ENCODE measurements at places on chromosomes 3 and 15. TPM values are rescaled to one million over a fixed set of nuclear protein-coding genes. Genes with fewer than 3 reads are reported as not detected.

TMF1 gene
- 20.9 TPM for total RNA-seq

SKIL gene
- total RNA-seq, result 88.1 TPM

LTF gene
- total RNA-seq, result 0.13 TPM

POLG gene
- total RNA-seq, result 53.5 TPM

PRSS50 gene
- not detected for total RNA-seq

GP5 gene
- total RNA-seq, result 0.13 TPM

MAP6D1 gene
- total RNA-seq, result 0.51 TPM

CHST13 gene
- not detected for total RNA-seq

RYR3 gene
- not detected for total RNA-seq

GOLGA8G gene
- not detected for total RNA-seq

SEC62 gene
- total RNA-seq, result 20.8 TPM

SLC2A2 gene
- total RNA-seq, result not detected

CTDSPL2 gene
- 77.7 TPM for total RNA-seq

ZBTB47 gene
- 20.0 TPM for total RNA-seq

NR2F2 gene
- 33.5 TPM for total RNA-seq

SLC24A5 gene
- not detected for total RNA-seq

U2SURP gene
- total RNA-seq, result 20.6 TPM

CASR gene
- not detected for total RNA-seq

AQP9 gene
- not detected for total RNA-seq

WDR72 gene
- not detected for total RNA-seq

LIPC gene
- total RNA-seq, result 0.38 TPM

ARPIN gene
- 10.7 TPM for total RNA-seq

NTRK3 gene
- not detected for total RNA-seq

BTLA gene
- not detected for total RNA-seq

ITPKA gene
- 0.25 TPM for total RNA-seq

BNIP2 gene
- 116 TPM for total RNA-seq

FBN1 gene
- 72.1 TPM for total RNA-seq

RARB gene
- 3.8 TPM for total RNA-seq

ISLR gene
- 0.13 TPM for total RNA-seq

C3orf85 gene
- total RNA-seq, result not detected

XIRP1 gene
- total RNA-seq, result not detected

SCN11A gene
- 0.13 TPM for total RNA-seq

CPNE9 gene
- not detected for total RNA-seq

CRABP1 gene
- not detected for total RNA-seq

SLC28A1 gene
- total RNA-seq, result under 0.01 TPM

GALK2 gene
- total RNA-seq, result 43.5 TPM

LIPH gene
- 0.13 TPM for total RNA-seq

RYK gene
- 96.6 TPM for total RNA-seq

DUOX2 gene
- total RNA-seq, result not detected

SLC9A9 gene
- total RNA-seq, result 3.9 TPM

CNTN6 gene
- not detected for total RNA-seq

APOD gene
- total RNA-seq, result 12.9 TPM

GTF2A2 gene
- total RNA-seq, result 47.8 TPM

SHISA5 gene
- 91.9 TPM for total RNA-seq

NANOGP8 gene
- not detected for total RNA-seq

ACAD11 gene
- 14.7 TPM for total RNA-seq

CHST14 gene
- 5.9 TPM for total RNA-seq

ARGFX gene
- not detected for total RNA-seq

LRRC2 gene
- under 0.01 TPM for total RNA-seq

ZMYND10 gene
- total RNA-seq, result 0.25 TPM

ZNF621 gene
- total RNA-seq, result 7.2 TPM

SEMA6D gene
- total RNA-seq, result 1.5 TPM

MUSTN1 gene
- 0.25 TPM for total RNA-seq

SLC15A2 gene
- under 0.01 TPM for total RNA-seq
